ENCODE measurements at places on chromosomes 5 and 9. TPM values are rescaled to one million over a fixed set of nuclear protein-coding genes. Genes with fewer than 3 reads are reported as not detected.

RPL37 gene
- 457 TPM for total RNA-seq

FBN2 gene
- total RNA-seq, result 95.7 TPM

SLC36A2 gene
- total RNA-seq, result not detected

FOXI1 gene
- total RNA-seq, result not detected

SNCAIP gene
- 69.9 TPM for total RNA-seq

LTC4S gene
- total RNA-seq, result 0.33 TPM

ALDH7A1 gene
- total RNA-seq, result 29.9 TPM

GTF3C5 gene
- 31.7 TPM for total RNA-seq

PRR16 gene
- 5.9 TPM for total RNA-seq

IL9 gene
- not detected for total RNA-seq

SOX30 gene
- not detected for total RNA-seq

PALM2AKAP2 gene
- 20.4 TPM for total RNA-seq

LPAR1 gene
- total RNA-seq, result 103 TPM

BTNL8 gene
- total RNA-seq, result not detected
